Kasumi-1 (cell line): ENCODE measurements at places on chromosomes 6 and 20.
A peak's percentile ranks its signal among the peaks of the same experiment; 100 is the strongest.

DNA sequence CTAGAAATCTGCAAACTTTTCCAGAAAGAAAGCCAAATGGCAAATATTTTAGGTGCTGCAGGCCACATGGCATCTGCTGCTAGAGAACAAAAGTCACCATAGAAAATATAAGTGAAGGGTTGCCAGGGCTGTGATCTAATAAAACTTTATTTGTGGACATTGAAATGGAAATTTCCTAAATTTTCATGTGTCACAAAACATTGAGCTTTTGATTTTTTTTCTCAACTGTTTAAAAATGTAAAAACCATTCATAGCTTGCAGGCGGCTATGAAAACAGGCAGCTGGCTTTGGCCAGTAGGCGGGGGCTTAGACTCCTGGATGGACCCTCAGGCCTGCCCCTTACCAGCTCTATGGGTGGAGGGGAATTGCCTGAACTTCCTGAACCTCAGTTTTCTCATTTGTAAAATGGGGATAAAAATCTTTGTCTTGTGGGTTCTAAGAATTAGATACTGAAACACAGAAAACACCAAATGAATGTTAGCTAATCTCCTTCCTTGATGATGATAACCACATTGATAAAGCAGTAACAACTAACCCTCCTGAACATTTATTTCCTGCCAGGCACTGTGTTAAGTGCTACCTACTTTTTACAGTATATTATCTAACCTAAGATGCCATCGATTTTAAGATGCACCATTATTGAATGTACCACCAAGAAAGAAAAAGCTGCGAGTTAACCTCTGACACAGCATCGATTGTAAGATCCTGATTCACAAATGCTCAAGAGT is 85.5 kb downstream of the SLC22A23 start:
- DNase-seq = no peak

DNA sequence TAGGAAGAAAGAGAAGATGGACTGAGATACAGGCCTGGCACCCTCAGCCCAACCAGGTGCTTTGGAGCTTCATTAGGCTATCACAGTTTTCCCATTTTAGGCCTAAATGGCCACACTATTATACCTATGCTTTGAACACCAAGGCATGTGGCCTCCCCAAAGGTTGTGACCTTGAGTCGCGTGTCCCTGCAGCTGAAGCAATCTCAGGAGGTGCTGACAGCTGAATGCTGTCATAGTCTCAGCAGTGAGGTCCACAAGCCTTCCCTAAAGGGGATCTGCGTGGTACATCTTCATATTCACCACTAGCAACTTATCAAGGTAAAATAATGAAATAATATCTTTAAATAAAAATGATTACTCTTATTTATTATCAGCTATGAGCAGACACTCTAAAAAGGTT is 707.9 kb upstream of the NRSN1 start:
- no peak for DNase-seq

DNA sequence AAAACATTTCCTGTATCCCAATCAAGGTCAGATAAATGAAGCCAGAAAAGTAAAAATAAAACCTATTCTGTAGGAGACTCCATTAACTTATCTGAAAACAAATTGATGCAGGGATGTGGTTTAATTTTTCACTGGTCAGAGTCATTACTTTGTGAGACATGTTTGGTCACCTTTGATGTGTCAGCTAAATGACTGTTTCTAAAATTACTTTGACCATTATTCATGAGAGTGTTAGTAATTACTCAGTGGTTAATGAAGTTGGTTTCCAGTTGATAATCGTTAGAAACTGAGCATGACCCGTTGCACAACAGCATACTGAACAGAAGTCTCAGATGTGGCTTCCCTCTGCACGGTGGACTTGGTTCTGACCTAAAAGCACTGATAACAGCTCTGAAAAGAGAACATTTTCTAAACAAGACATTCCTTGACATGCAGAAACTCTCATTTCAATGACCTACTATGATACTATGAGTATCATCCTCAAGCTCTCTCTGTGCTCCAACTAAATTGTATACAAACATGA is 410.5 kb upstream of the RNF217 start:
- no peak for DNase-seq

DNA sequence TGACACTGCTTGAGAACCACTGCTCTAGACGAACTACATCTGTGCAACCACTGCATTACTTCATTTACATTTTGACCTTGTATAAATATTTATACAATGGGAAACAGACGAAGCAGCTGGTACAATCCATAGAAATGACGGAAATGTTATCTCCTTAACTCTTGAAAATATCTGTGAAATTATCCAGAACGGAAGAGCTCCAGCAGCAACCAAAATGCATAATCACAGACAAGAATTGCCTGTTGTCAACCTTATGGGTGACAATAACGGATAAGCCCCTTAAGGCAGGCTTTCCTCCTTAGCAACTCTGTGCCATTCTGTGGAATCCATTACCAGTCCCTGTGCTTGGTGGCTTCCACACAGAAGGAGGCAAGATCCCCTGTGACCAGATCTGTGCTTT is 115.4 kb downstream of the DTNBP1 start:
- no peak for DNase-seq

GRCh38 chr6:24918641-24919055 is 17.1 kb downstream of the RIPOR2 start:
- DNase-seq = no peak

DNA sequence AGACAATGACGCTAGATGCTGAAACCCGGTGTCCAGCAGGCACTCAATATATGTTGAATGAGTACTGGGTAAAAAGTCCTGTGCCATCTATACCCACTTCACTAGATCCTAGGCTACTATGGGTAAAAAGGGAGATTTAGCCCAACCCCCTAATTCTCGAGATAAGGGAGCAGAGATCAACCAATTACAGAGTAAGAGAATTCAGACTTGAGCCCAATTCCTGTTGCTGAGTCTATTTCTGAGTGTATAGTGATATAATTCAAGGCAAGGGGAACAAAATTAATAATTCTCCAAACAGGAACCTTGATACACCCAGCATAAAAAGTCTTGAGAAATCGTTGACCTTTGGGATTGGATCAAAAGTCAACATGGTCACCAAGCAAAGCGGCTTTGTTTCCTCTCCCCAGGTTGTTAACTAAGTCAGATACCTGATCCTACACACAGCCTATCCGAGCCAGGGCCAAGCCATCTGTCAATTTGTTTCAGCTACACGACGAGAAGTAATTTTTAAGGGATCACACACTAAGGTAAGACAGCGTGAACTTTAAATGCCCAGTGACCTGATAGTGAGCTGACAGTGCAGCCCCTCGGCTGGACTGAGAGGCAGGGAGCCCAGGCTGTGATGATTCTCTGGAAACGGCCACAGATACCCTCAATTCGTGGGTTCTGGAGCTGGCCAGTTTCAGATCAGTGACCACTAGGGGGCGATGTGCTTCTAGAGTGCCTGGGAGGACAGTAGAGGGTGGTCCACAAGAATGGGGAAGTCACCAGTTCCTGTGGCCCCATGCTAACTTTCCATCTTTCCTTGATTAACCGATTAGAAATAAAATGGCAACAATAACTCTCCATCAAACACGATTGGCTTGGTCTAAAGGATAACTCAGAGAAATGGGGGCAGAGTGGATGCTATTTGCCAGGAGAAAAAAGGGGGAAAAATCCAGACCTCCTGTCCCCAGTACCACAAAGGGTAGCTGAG is 46.2 kb downstream of the SLC22A23 start:
- peak; percentile 78 for DNase-seq

DNA sequence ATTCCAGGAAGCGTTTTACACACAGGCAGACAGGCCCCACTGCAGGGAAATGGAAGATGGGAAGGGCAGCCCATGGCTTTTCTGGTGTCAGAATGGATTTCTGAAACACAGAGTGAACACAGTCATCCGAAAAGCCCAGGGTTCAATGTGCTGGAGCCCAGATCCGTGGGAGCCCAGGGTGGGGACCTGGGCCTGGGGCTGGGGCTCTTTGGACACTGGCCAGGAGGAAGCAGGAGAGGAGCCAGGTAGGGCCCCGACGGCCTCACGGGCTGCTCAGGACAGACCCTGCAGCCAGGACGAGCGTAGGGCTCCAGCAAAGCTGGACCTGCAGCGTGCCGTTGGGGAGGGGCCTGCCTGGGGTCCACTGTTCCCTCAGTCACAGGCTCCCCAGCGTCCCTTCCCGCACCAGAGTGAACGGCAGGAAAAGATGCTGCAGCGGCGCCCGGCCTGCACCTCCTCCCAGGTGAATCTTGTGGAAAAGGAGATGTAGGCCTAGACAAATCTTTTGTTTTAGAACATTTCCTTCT is 24.3 kb upstream of the LSM14B start:
- DNase-seq = no peak

GRCh38 chr6:133954657-133955576 is 1.9 kb downstream of the TBPL1 start:
- no peak for DNase-seq

DNA sequence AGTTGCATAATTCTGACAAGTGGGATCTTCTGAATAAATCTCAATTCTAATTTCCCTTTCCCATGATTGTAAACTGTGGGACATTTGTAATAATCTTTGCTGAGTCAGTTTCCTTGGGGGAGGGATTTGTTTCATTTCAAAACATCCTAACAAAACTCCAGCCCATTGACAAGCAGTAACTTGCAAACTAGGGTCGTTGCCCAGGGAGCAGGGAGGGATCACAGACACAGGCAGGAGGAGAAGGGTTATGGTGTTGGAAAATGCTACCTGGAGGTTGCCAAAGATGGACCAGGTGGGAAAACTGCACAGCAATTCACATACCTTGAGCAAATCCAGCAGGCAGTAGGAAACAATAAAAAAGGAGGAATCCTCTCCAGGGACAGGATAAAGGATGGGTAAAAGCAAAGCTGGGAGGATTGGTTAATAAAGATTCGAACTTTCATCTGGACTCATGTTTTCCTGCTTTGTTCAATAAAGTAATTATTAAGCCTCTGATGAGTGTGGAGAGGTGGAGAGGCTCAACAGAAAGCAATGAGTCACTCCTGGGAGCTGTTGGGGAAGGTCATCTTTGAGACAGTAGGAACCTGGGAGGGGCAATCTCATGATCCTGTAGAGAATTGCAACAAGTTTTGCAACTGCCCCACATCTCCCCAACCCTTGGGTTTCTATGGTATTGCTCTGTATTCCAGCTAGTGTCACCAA is 87.3 kb upstream of the AKIRIN2 start:
- no peak for DNase-seq

GRCh38 chr6:43222418-43223059 is 6.7 kb downstream of the DNPH1 start:
- DNase-seq = no peak

DNA sequence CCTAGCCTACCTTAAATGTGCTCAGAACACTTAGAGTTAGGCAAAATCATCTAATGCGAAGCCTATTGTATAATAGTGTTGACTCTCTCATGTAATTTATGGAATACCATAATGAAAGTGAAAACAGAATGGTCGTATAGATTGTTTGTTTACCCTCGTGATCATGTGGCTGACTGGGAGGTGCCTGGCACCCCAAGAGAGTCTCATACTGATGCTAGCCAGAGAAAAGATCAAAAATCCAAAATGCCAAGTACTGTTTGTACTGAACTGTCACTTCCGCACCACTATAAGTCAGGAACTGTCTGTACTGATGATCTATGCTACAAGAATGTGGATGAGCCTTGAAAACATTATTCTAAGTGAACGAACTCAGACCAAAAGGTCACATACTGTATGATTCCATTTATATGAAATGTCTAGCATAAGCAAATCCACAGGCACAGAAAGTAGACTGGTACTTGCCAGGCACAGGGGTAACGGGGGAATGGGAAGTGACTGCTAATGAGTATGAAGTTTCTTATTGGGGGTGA is 22.4 kb downstream of the ZMYND8 start:
- DNase-seq = no peak
